NCI-H1105 treated with DMSO at 0.1 percent for 48 hours (cell line): ENCODE measurements at places on chromosomes 7 and 10.

DNA sequence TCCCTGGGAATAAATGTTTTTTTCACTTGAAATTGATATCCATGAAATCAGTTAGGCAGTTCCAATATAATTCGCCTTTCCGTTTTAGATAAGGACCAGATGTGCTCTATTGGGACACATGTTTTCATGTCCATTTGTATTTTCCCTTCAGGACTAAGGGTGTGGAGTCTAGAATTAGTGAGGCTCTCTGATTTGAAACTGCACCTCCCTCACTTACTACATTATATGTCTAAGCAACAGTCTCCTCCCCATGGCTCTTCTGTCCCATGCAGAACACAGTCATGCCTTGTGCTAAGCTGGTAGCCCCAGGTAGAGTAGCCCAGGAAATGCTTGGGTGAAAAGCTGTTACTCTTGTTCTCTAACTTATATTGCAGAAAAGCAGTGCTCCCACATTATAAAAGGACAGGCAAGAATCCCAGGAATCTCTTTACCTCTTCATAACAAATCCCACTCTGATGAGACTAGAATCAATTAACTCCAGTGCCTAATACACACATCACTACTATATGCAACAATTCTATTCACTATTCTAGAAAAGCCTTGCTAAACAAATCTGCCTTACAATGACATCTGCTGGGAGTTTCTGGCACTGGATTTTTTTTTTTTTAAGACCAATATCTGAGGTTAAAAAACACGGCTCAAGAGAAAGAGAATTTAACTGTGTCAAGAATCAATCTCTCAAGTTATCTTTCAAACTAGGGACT is 293.9 kb downstream of the SNX13 start:
- DNase-seq = peak; percentile 22

GRCh38 chr7:93997868-93998267 is 6.3 kb downstream of the BET1 start:
- no peak for DNase-seq

DNA sequence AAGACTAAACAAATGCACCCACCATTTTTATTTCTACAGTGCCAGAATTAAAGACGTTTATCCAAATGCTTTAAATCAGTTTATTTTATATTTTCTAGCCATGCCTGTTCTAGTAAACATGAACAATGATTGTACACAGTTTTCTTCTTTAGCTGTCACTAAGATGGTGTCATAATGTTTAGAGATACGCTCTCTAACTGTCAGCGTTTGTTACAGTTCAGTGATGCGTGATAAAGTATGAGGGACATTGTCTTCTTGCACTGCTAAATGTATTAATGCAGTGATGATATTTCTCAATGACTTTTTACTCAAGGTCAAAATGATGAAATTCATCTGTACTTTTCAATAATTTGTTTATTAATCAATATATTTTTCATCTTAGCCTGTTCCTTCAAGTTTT is 513.6 kb downstream of the ATRNL1 start:
- no peak for DNase-seq

GRCh38 chr10:110416776-110417711 is 80.7 kb upstream of the DUSP5 start:
- no peak for DNase-seq

GRCh38 chr10:66982792-66983474 is 57.1 kb downstream of the LRRTM3 start:
- no peak for DNase-seq

GRCh38 chr10:112280205-112280921 is 2.8 kb upstream of the TECTB start:
- no peak for DNase-seq

DNA sequence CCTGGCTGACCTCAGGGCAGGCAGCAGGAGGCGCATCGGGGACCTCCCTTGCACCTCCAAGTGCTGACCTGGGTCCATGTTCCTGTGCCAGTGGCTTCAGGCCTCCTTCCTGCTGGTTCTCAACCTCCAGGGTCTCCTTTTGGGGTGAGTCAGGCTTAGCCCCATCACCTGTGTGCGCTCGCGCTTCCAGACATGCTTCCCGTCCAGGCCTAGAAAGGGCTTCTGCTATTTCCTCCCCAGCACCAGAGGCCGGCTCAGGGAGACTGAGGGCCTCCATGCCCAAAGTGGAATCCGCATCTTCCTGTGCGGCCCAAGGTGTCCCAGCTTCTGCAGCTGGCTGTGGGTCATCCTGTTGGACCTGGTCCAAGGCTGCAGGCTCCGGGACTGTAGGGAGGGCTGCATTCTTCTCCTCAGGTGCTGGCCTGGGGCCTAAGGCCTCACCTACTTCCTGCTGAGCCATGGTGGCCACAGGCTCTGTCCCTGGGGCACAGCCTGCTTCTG is 5.9 kb downstream of the NACAD start:
- no peak for DNase-seq

GRCh38 chr10:99537086-99537988 is 4.6 kb downstream of the NKX2-3 start:
- DNase-seq = no peak

DNA sequence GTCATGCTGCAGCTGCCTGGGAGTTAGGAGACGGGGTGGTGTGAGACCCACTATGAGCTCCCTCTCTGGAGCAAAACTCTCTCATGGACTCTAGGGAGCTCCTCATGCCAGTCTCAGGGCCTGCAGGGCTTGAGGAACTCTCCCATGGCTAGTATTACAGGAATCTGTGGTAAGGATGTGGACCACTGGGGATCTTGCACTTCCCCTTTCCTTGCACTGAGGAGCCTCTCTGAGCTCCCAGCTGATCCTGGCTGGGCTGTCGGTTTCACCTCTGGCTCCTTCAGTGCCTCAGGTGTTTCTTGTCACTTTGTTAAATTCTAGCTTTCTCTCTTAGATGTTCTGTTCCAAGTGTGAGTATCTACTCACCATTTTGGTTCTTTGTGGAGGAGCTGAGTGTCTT is 71.6 kb upstream of the IMMP2L start:
- no peak for DNase-seq

DNA sequence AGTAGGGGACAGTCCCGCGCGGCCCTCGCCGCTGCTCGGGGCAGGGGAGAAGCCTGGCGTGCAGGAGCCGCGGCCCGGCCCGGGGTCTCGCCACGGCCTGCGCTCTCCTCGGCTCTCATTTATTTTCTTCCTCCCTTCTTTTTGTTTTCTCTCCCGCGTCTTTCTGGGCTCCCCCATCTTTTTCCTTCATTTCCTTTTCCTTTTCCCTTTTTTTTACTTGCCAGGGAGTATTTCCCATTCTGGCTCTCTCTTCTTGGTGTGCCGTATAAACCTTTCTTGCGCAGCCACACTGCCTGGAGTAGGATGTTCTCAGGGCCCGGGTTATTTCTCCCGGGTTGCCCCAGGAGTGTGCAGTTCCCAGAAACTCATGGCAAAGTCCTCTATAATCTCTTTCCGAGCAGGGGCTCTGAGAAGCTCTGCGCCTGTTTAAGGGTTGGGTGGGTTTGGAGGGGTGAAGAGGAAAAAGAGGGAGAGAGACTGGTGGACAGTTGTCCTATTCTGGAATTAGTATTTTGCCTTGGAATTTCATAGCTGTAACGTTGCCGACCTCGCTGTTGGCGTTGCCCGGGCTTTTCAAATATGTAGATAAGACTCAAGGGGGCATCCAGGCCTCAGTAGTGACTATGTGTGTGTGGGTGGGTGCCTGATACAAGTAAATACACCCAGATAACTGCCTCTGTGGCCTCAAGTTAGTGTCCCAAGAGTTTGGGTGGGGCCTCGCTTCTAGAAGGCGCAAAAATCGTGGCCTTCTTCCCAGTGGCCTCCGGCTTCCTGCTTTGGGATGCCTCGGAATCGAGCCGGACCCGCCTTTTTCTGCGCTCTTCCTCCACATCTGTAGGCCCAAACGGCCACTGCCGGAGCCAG is 4.3 kb upstream of the ZNF503 start:
- DNase-seq = no peak

GRCh38 chr7:96045919-96046318 is 273.6 kb downstream of the DYNC1I1 start:
- peak; percentile 76 for DNase-seq

DNA sequence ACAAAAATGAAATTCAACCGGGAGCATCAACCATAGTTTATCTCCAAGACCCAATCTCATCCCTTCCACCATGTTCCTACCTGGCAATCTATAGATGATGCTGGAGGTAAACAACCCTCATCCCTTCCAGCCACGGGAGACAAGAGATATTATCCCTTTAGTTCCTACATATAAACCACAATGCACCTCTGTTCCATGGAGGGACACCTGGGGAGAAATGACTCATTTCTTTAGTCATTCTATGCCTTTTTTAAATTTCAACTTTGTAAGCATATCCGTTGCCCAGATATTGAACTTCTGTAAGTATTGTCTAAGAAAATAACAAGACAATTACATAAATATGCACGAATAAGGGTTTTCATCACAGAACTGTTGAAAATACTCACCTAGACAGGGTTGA is 15.5 kb upstream of the SFMBT2 start:
- no peak for DNase-seq

DNA sequence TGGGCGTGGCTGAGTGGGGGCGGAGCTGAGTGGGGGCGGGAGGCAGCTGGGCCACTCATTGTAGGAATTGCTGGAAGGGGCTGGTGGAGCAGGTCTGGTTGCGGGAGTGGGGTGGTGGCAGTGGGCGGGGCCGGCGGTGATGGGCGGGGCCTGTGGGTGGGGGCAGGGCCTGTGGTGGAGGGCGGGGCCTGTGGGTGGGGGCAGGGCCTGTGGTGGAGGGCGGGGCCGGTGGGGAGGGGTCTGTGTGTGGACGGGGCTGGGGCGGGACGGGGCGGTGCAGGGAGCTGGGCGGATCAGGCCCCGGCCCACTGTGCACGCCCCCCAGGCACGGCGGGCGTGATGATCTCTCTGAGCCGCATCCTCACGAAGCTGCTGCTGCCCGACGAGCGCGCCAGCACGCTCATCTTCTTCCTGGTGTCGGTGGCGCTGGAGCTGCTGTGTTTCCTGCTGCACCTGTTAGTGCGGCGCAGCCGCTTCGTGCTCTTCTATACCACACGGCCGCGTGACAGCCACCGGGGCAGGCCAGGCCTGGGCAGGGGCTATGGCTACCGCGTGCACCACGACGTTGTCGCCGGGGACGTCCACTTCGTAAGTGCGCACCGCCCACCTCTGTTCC is 14.0 kb downstream of the SLC29A4 start:
- no peak for DNase-seq

DNA sequence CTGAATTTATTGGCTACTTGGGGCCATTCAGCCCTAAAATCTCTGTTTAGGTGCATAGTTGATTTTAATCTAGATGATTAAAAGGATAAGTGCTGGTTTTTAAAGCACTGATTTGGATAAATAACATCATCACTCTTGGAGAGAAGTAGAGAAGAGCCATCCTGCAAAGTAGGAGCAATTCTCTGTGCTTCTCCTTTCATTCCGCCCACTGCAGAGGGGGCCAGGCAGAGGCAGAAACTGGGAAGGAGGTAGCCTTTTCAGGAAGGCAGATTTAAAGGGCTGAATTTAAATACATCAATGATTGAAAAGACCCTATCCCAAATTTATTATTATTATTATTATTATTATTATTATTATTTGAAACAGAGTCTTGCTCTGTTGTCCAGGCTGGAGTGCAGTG is 14.1 kb downstream of the MAP3K8 start:
- no peak for DNase-seq

GRCh38 chr10:15419279-15419874 is 48.3 kb upstream of the FAM171A1 start:
- DNase-seq = no peak

DNA sequence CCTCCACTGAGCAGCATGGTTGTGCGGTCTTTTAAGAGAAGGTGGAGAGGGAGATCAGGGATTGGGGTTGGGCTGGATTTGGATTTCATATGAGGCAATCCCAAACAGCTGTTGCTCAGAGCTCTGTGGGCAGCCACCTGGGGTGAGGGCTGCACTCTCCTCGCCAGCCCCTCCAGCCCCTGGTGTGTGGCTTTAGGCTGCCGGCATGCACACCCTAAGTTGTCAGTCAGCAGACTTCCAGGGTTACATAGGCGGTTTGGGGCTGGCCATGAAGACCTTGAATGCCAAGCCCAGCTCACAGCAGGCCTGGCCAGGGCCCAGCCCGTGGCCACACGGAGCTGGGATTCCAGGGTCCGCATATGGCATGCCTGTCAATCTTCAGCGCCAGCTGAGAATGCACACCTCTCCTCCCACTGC is 54.8 kb downstream of the ZMIZ1 start:
- DNase-seq = no peak

DNA sequence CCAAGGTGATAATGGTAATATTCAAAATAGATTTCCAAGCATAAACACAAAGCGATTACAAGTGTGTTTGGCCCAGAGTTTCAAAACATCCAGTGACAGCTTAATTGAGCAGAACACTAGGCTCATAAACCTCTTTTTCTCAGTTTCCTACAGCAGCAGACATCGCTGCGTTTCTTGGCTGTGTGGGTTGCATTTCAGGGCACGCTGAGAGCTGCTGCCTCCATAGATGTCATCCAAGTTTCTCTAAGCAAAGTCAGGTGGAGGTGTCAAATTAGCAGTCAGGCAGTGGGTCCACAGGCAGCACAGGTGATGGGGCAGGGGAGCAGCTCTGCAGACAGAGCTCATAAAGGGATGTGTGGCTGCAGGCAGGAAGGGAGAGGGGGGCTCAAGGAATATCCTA is 50.5 kb upstream of the COL13A1 start:
- no peak for DNase-seq

DNA sequence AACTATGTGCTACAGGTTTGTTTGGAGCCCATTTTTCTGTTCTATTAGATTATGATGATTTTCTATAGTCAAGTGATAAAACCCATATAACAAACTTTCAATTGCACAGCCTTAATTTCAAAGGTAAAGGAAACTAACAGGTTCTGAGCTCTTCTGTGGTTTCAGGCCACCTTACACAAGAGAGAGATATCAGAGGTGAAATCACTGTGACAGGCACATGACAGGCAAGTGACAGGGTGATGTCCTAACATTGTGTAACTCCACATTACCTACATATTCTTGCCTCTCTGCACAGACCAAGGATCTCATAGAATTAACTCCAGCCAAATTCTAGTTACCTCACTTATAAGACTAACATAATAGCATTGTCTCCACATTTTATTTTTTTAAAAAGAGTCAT is 35.0 kb downstream of the ZNF22 start:
- no peak for DNase-seq

GRCh38 chr10:124252097-124252715 is 158.8 kb upstream of the CHST15 start:
- DNase-seq = no peak

- no peak for DNase-seq
These were observed 85.9 kb downstream of the MAD1L1 start for GRCh38 chr7:2146676-2147472.

DNA sequence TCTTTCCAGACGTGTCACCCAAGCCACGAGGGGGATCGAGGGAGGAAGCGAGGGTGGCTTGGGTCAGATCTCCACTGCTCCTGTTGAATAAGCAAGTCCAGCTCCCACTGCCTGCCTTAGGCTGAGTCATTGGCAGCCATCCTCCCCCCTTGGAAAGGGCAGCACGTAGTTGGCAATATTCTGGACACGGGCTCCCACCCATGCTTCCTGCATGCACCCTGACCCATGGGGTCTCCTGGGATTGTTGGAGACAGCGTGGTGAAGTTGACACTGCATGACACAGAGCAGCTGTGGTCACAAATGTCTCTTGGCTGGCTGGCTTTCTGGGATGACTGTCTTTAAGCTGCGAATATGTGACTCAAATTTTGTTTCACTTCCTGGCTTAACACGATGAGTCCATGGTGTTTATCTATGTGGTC is 11.2 kb downstream of the BTBD16 start:
- no peak for DNase-seq

GRCh38 chr7:120586571-120586970 is 271.4 kb downstream of the TSPAN12 start:
- no peak for DNase-seq
